ENCODE measurements at places on chromosomes 5 and 9.

DNA sequence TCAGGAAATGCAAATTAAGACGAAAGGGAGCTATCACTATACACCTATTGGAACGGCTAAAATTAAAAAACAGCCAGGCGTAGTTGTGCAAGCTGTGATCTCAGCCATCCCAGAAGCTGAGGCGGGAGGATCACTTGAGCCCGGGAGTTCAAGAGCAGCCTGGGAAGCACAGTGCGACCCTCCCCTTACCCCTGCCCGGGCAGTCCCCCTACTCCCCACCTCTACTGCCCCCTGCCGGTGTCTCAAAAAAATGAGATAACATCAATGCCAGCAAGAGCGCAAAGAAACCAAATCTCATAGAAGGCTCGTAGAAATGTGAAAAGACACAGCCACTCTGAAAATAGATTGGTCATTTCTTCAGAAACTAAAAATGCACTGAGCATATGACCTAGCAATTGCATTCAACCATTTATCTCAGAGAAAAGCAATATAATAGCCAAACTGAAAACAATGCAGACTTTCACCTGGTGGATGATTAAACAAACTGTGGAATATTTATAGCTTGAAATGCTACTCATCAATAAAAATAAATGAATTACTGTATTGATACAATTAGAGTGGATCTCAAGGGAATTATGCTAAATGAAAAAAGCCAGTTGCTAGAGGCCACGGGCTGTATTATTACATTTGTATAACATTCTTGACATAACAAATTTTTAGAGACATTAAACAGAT, 20.6 kb downstream of the OR2V2 start:
- DNase-seq = no peak

DNA sequence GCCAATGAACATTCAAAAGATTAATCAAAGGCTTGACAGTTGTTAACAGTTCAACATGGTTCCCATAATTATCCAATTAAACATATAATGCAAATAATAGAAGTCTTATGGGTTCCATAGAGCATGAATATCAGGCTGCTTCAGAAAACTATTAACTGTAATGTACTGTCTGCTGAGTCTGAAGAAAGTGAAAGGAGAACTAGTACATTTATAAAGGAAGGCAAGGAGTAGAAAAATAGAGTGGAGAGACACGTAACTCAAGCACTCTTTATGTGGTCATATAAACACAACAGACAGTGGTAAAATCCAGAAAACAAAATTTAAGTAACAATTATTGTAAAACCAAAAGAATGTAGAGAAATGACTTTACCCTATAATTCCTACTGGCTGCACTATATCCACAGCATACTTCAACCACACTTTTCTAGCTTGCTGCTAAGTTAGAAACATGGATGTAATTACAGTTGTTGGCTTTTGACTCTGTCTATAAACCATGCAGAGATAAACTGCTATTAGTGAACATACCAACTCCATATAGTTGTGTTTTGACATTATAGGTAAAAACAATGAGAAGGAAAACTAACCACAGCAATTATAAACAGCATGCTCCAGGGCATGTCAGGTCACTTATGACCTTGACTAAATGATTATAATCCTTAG, 32.7 kb downstream of the NFIB start:
- no peak for DNase-seq

DNA sequence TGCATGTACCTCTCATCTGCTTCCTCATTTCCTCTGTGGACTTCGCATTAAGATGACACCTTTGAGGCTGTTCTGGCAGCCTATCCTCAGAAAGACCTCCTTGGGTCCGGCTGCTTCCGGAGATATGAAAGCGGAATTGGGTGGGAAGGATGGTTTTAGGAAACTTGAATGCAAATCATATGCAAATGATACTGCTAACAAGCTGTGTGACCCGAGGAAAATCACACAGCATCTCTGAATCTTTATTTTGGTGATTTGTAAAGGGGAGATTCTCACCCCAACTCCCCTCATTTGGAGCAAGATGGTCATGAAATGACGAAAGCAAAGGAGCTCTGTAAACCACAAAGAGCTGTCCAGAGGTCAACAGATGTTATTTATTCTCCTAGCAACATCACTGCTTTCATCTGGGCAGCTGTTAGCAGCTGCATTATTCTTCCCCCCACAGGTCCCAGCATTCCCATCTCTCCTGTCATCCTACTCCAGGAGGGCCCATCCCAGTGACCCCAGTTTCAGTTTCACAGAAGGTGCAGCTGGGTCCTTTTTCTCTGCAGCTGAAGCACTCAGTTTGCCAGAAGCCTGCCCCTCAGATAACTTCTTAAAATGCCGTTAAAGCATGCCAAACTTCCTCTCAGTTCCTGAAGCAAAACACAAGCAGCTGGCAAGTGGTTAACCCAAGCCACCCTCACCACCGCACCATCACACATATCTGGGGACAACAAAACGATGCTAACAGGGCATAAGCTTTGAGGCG, 269.5 kb downstream of the SEC61B start:
- DNase-seq = no peak

DNA sequence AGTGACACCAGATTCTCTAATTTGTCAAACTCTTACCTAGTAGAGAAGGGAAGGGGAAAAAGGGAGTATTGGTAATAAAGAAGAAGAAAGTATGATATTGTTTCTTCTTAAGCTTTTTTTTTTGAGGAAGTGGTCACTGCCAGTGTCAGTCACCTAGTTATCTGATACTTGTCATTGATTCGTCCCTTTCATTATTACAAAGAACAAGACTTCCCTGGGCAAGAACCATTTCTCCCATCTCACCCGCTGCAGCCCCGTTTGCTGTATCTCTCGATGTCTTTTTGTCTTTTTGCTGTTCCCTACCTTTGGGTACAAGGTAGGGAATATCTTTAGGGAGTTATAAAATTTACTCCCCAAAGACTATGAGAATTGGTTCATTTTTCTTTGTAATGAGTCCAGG, 249.0 kb downstream of the ARHGAP26 start:
- DNase-seq = no peak

Measured in activated T-helper 1 cell treated with anti-CD3 and anti-CD28 coated beads, Interleukin-2, amount 50 U/mL, for 16 hours (primary cell).